ENCODE measurements at places on chromosomes 13 and 19. TPM values are rescaled to one million over a fixed set of nuclear protein-coding genes. Genes with fewer than 3 reads are reported as not detected.

The CYP2A6 gene
- not detected for total RNA-seq

DNA sequence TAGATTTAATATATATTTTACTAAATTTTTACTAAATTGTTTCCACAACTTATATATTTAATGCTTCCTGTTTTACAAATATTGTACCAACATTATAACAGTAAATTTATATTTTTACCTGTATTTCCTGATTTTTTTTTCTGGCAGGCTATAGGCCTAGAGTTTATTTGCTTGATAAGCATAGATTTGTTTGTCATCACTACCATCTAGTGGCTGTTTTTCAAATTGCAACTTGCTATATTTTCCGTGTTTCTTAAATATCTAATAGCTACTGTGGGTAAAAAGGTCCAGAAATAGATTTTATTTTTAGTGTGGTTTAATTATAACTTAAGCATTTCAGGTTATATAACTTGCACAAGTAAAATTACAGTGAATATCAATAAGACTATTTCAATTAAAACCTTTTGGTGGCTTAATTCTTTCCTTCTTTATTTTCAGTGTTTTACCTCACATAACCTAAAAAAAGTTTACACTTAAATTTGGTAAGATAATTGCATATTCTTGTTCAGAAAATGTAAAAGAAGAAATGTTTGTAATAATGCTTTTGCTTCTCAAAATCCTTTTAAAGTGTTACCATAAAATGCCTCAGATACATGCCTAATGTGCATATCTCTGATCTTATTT lies 60.6 kb downstream of the NDFIP2 start:
- peak; percentile 42 for DNase-seq

The TMEM238 gene
- total RNA-seq = 31.4 TPM

DNA sequence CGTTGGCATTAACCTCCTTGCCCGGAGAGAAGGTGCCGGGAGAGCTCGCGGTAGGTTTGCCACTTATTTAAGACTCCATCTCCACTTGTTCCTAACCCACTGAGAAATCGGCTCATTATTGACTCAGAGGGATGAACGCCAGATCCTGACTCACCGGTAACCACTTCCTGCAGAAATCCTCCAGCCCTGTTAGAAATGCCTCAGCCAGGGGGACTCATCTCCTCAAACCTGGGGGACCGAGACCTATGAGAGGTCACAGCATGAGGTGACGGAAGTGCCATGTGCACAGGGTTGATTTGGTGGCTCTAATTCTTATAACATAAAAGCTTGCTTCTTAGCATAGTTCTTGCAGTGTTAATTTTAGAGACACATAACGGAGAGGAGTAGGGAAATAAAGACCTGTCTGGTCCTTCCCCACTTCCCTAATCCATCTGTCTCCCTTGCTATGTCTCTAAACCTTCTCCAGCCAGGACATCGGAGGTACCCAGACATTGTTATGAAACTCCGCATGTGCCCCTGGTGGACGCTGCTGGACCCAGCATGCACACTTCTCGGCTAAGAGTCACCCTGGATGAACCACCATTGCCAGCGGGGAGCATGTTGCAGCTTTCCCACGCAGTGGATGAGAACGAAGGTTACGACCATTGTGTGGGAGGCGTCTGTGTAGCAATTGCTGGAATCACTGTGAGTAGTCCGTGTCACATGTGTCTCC lies 158.9 kb downstream of the EFNB2 start:
- DNase-seq = no peak

DNA sequence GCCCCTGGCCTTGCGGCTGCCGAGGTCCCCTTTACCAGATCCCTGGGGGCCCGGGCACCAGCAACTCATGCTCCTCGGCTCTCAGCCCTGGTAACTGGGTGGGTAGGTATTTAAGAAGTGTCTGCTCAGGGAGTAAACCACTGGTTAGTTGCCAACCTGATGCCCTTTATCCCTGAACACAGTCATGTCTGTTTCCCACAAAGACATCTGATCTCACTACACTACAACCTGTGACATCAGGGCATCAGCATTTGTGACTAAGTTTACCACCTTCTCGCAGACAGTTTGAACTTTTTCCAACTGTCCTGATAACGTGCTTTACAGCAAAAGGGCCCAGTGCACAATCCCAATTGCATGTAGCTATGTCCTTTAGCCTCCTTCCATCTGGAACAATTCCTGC lies 22.0 kb downstream of the GGACT start:
- DNase-seq = no peak

- no peak for DNase-seq
These were observed 95.2 kb downstream of the PCCA start for GRCh38 chr13:100184095-100184494.

GRCh38 chr13:31846182-31846938 lies 107.0 kb downstream of the RXFP2 start:
- peak; percentile 86 for DNase-seq

The KIR2DL1 gene
- total RNA-seq = not detected

GRCh38 chr13:51553531-51553930 lies 30.7 kb upstream of the WDFY2 start:
- DNase-seq = no peak

GRCh38 chr19:19871932-19872331 lies 6.2 kb downstream of the ZNF253 start:
- no peak for DNase-seq

The CEACAM3 gene
- 2.5 TPM for total RNA-seq

The GRIN3B gene
- total RNA-seq = not detected

GRCh38 chr13:71871176-71871754 lies 4.3 kb upstream of the DACH1 start:
- DNase-seq = no peak

DNA sequence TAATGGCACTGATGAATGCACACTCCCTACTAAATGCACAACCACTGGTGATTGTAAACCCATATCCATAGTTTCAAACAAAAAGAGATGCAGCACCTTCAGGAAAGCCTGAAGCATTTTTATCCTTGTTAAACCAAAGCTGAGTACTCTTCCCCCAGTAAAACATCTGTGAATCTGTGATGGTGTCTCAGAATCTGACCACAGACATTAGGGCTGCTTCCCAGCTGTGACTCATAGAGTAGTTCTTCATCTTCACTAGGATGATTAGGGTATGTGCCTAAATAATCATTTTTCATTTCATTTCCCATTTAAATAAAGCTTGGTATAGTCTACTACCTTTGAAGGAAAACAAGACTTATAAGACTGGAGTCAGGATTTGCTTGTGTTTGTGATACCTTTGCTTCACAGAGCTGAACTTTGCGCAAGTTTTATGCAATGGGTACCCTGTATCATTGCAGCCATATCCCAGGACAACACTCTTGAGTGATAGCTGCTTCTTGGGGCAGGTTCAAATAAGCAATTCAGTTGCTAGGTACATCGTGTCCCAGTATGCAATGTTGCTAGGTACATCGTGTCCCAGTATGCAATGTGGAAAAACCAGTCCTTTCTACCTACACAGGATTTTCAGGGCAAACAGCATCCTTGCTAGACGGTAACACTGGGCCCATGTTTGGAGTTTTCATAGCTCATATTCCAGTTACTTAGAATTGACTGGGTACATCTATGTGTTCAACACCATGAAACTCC lies 277.1 kb downstream of the IRS2 start:
- DNase-seq = no peak

The POSTN gene
- total RNA-seq = 37.2 TPM

DNA sequence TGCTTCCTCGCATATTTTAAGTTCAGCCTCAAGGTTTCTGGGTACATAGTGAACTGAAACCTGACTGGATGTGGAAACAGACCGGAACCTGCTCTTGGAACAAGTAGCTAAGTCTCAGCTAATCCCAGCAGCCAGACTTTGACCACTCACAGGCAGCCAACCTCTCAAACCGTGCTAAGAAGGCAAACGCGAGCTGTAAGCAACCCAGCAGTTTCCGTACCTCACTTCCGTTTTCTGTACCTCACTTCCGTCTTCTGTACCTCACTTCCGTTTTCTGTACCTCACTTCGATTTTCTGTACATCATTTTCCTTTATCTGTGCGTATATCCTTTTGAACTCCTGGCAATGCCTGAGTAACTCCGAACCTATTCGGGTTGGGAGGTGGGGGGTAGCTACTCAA lies 96.8 kb downstream of the SUCLA2 start:
- DNase-seq = no peak

DNA sequence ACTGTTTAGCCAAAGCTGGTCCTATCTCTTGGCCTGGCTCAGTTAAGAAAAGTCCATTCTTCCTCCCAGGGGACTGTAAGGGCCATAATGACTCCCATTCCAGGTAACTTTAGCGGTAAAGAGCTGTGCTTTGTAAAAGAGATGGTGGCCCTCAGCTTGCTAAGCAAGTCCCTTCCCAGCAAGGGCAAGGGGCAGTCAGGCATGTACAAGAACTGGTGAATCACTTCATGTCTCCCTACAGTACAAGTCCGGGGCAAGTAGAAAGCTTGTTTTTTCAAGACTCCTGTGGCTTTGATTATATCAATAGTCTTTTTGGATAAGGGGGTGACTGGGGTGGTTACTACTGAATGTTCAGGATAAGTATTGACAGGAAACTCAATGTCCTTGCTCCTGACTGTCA lies 88.9 kb downstream of the SLC25A15 start:
- no peak for DNase-seq

DNA sequence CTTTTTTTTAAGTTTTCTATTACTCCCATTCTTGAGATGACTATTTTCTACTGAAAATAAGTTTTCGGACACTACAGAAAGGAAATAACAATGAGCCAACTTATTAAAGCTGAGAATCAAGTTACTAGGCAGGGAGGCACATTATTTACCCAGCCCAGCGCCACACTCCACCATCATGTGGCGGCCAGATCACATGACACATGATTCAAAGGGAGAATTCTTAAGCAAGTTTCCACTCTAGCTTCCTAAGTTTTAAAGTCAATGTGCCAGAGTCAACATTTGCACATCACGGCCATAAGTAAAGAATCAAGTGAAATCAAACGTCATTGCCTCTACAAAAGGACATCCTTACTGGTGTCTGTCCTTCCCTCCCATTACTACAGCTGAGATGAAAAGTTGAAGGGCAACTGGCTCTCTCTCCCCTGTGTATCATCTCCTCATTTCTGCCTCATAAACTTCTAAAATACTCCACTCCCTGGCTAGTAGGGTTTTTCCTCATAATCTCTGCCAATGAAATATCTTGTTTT lies 81.7 kb downstream of the KLF12 start:
- no peak for DNase-seq

- no peak for DNase-seq
These were observed 3.8 kb downstream of the APC2 start for GRCh38 chr19:1453525-1454364.

DNA sequence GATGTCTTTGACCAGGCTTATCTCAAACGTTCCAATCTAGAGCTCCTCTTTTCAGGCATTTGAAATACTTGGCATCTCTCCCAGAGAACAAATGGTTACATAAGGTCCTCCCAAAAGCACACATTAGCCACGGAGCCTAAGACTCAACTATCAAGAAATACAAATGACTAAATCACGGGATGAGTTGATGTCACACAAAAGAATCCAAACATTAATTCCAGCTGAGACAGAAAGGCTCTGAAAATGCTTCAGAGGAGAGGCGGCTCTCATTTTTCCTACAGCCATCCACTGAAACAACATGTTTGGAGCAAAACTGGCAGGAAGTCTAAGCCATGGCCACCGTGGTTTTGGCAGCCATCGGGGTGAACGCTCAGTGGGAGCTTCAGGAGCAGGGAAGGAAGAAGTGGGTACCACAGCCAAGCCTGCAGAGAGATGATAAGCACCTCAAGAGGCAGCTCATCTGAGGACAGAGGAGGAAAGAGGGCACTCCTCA lies 122.5 kb downstream of the STK24 start:
- no peak for DNase-seq

DNA sequence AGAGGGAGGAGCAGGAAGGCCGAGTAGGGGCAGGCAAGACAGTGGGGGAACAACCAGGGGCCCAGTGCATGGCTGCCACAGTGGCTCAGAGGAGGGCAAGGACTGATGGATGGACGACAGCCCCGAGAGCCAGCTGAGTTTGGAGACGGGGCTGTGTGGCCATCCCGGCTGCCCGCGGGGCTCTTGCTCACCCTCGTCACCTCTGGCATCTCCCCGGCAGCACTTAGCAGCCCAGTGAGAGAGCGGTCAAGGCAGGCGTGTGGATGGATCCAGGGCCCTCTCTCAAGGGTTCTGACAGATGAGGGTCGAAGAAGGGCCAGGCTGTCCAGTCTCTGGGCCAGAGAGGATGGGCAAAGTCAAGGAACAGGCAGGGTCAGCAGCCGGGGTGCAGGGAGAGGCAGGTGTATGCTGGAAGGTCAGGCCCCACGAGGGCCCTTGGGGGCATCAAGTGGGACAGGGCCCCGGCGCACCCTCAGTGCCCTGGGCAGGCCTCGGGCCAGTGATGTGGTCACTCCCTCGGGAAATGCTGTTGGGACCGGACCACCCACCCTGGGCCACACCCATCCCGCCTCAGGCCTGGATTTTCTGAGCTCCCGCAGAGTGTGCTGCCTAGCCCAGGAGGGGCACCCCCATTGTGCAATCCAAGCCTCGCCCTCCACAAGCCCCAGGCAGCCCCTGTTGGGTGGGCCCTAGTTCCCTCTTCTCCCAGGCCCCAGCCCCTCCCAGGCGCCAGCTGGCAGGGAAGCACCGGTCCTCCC lies 56.4 kb upstream of the TPM4 start:
- no peak for DNase-seq

DNA sequence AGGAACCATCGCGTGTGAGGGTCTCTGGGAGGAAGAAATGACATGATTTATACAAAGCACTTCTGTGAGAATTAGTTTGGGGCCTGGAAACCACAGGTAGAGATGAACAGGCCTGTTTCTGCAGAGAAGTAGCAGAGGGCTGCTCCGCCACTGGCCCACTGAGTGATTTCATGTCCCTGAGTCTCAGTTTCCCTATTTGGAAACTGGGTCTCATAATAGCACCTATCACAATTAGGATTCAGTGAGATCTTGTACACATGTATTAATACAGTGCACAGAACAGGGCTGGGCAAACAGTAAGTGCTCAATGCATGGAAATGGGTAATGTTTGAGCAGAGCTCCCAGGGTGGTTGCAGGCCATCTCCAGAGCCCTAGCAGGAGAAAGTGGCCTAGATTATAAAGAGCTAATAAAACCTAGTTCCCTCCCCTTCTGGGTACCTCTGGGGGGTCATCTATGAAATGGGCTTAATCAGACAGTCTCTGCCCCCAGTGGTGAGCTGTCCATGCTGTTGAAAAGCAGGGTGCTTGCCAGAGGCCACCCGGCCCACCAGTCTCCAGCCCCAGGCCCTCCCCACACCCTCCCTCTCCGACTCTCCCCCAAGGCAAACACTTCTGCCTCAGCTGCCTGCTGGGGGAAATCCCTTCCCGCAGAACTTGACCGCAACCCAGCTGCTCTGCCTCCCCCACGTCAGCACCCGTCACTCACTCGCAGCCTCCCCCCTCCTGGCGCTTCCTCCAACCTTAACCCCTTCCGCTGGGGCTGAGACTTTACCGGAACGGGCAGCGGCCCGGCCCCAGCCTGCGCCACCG lies 4.5 kb downstream of the BCL3 start:
- DNase-seq = peak; percentile 94

All from mucosa of descending colon (tissue), 3 donors.